ENCODE measurements at places on chromosomes 12 and 14.

DNA sequence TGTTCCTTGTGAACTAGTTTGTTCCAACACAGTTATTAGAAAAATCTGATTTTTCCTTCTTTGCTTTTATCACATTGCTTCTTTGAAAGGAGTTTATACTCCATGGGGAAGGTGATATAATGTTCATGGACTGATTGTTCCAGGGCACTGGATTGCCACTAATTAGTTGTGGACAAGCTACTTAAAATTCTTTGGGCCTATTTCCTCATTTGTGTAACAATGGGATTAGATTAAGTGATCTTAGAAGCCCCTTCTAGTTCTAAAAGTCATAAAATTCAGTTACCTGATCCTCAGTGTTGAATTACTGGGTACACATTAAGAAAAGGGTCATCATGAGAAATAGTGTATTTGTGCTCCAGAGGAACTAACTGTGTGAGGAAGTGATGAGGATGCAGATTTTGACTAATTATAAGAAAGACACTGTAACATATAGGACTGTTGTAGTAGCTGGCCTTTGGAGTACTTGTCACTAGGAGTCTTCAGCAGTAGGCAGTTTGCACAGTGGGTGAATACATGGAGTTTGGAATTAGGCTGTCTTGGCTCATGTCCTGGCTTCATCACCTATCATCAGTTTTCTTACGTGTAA is 82.2 kb downstream of the MIA2 start:
- DNase-seq = no peak

GRCh38 chr12:120892265-120892664 is 11.9 kb downstream of the SPPL3 start:
- DNase-seq = no peak

GRCh38 chr14:75339059-75339458 is 60.4 kb downstream of the FOS start:
- DNase-seq = no peak

GRCh38 chr12:85580562-85581168 is 255.5 kb downstream of the RASSF9 start:
- DNase-seq = no peak

DNA sequence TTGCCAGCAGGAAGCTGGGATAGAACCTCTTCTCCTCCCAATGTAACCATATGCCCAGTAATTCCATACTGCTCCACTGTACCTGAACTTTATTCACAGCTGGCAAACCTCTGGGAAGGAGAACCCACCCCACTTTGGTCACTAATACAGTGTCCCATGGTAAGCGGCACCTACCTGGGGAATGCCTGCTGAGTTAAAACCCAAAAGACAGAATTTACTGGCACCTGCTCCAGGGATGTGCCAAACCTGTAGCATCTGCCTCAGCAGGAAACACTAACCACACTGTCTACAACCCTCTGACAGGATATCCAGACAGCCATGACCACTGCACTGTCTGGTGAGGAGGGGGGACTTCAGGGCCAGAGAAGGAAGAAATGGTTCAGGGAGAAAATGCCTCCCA is 26.6 kb downstream of the DDX24 start:
- DNase-seq = no peak

DNA sequence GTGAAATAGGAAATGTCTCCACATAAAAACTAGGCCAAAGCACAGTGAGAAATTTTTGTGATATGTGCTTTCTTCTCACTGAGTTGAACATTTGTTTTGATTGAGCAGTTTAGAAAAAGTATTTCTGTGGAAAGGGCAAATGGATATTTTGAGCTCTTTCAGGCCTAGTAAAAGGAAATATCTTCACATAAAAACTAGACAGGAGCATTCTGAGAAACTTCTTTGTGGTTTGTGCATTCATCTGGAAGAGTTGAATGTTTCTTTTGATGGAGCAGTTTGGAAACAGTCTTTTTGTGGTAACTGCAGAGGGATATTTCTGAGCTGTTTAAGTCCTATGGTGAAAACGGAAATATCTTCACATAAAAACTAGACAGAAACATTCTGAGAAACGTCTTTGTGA is 582.7 kb upstream of the ALG10B start:
- no peak for DNase-seq

DNA sequence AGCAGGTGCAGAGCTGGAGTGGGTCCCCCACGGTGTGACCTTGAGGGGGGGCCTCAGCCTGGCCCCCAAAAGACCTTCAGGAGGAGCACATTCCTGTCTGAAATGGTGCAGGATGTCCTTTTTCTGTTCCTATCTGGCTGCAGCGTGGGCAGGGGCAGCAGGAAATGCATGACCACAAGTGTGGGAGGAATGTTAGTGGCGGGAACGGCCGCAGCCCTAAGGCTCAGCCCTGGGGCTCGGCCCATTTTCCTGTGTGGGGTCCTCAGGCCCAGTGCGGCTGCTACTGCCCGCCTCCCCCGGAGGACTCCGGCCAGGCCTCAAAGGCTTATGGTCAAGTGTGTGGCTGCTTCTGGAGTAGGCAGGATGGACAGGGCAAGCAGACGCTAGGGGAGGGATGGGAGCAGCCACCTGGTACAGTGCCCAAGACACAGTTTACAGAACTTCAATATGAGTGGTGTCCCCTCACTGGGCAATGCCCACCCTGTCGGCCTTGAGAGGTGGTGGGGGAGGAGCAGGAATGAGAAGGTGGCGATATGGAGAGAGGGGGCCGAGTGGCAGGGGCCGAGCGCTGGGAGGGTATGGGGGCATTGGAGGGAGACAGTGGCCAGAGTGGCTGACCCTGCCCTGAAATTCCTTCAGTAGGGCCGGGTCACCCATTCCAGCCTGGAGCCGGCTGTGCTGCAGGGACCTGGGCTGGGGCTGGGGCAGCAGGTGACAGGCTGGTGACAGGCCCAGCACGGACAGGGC is 137.4 kb downstream of the CALM1 start:
- no peak for DNase-seq

GRCh38 chr14:104335611-104336010 is 197.2 kb downstream of the KIF26A start:
- no peak for DNase-seq

GRCh38 chr12:3085341-3086139 is 8.4 kb downstream of the TSPAN9 start:
- no peak for DNase-seq

GRCh38 chr14:105999361-106000028 is 473.1 kb downstream of the TMEM121 start:
- DNase-seq = no peak

GRCh38 chr14:64880221-64881121 is 764 bp upstream of the SPTB start:
- DNase-seq = peak; percentile 25

DNA sequence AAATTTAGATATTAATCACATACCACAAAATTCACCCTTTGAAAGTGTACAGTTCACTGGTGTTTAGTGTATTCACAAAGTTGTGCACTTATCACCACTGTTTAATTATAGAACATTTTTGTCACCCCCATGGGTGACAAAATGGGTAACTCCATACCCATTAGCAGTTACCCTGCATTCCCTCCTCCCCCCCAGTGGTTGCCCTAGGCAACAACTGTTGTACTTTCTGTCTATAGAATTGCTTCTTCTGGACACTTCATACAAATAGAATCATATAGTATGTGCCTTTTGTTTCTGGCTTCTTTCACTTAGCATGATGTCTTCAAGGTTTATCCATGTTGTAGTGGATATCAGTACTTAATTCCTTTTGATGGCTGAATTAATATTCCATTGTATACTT is 52.7 kb downstream of the FBXO34 start:
- DNase-seq = no peak

- no peak for DNase-seq
Observed at GRCh38 chr12:6307529-6307928, 3.0 kb upstream of the PLEKHG6 start.

GRCh38 chr14:33726685-33727084 is 224.2 kb downstream of the EGLN3 start:
- DNase-seq = no peak

DNA sequence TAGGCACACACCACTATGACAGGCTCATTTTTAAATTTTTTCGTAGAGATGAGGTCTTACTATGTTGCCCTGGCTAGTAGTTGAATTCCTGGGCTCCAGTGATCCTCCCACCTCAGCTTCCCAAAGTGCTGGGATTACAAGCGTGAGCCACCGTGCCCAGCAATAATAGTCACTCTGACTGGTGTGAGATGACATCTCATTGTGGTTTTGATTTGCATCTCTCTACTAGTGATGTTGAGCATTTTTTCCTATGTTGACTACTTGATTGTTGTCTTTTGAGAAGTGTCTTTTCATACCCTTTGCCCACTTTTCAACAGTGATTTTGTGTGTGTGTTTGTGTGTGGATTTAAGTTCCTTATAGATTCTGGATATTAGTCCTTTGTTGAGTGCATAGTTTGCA is 26.3 kb downstream of the ATP2A2 start:
- DNase-seq = no peak

Measured in stimulated activated CD8-positive, alpha-beta memory T cell treated with anti-CD3 and anti-CD28 coated beads, Interleukin-7, amount 100 ng/mL, for 1 hour (primary cell).